Cortex of kidney (tissue), 1 donor: ENCODE measurements at places on chromosomes 1 and 21.

DNA sequence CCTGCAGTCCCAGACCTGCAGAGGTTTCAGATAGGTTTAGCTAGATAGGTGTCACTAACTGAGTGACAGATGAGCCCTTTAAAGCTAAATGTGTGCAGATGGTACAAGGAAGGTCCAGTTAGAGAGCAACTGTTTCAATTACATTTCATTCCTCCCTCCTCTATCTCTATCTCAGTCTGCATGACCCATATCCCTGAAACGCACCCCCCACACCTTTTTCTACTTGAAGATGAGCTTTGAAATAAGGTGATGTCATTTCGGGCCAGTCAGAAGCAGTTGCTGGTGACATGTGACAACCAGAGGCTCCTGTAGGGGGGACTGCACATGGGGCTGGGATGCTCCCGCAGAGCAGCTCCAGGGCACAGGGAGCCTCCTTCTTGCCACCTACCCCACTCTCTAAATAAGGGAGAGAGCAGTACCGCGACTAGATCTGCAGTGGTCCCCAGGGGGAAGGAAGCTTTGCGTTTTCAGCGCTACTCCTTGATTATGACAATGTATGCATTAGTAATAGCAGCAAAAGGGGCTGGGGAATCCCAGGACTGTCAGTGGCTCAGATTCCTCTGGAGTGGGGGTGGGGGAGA is 4.3 kb downstream of the ATP8B2 start:
- DNase-seq = no peak

DNA sequence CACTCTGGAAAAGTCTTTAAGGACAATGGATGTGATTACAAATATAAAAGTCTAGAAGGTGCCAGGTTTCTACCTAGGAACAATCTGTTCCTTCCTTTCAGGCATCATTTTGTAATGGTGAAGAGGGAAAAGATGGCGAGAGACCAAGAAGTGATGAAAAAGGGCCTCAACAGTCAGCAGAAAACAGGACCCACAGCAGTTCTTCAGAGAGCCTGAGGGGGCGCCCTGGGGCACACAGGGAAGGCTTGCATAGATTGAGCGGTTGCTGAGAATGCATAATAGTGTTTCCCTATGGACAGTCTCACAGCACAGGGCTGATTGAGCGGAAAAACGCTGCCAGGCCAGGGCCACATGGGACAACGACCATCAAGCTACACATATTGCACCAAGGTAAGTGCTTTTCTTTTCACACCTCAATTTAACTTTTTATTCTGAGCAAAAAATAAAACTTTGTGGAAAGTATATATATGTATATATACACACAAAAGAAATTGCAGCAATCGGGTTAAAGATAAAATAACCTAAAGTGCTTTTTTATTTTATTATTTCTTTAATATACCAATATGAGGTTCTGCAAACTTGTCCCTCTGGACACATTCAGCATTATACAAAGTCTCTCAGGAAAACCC is 3.1 kb upstream of the YRDC start:
- no peak for DNase-seq

DNA sequence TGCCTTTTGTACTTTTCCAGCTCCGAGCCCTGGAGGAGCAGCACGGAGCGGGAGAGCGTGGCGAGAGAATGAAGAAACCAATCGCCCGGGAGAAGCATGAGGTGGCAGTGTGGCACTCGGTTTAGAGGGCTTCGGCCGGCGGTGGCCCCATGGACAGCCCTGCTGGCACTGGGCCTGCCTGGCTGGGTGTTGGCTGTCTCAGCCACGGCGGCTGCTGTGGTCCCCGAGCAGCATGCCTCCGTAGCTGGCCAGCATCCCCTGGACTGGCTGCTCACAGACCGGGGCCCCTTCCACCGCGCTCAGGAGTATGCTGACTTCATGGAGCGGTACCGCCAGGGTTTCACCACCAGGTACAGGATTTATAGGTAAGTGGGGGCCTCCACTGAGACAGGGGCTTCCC is 59.0 kb downstream of the BRINP2 start:
- no peak for DNase-seq

DNA sequence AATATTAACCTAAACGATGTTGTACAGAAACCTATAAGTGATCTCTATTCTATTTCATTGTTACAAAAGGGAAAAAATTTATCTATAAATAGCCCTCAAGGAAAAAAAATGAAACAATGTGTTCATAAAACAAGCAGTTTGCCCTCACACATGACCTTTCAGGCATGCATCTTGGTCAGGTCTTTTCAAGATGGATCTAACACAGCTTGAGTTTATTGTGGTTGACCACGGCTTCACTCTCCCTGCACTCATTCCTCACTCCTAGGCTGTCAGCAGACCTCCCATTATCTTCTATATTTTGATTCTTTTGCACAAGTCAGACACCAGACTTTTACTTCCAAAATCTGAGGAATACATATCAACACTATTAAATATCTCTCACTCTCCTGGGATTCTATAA is 544.3 kb downstream of the KCNT2 start:
- DNase-seq = no peak

DNA sequence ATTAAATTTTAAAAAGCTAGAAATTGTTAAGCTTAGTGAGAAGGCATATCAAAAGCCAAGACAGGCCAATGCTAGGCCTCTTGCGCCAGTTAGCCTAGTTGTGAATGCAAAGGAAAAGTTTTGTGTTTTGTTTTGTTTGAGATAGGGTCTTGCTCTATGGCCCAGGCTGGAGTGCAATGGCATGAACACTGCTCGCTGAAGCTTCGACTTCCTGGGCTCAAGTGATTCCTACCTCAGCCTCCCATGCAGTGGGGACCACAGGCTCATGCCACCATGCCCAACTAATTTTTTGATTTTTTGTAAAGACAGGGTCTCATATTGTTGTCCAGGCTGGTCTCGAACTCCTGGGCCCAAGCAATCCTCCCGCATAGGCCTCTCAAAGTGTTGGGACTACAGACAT is 40.3 kb downstream of the TRIM33 start:
- DNase-seq = no peak

DNA sequence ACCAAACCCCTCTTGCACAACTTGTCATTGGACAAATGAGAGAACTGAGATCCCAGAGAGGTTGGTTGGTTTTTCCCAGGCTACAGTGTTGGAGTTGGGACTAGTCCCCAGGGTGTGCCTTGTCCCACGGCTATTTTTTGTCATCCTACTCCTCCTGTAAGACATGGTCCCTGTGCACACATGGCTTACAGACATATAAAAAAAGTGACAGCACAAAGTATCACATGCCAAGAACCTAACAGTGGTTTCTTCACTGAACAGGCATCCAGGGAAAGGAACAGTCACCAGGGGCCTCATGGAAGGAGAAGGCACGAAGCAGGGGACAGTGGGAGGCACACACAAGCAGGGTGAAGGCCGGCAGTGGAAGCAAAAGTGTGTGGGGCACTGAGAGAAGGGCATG is 36.5 kb downstream of the SERBP1 start:
- no peak for DNase-seq

DNA sequence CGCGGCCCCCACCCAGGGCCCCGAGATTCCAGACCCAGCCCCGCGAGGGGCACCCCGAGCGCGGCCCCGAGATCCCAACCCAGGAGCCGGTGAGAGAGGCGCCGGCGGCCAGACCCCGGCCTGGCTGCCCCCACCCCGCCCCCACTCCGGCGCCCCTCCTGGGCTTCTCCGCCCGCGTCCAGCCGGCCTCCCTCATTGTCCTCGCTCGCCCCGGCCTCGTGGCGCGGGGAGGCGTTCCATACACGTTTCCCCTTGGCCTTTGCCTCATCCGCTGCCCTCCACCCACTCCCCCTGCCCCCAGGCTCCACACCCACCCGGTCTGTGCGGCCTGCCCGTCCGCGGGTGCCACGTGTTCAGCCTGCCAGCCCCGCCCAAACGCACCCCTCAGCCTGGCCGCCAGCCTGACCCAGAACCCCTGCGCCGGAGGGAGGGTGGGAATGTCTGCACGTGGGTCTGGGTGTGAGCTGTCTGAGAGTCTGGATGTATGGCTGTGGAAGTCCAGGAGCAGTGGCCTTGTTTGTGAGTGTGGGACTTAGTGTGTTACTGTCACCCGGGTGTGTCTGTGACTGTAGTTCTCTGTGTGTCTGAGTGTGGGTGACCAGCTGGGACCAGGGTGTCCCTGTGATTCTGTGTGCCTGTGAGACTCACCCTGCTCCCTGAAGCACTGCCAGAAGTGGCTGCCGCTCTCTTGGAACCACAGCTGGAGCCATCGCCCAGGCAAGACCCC is 681 bp downstream of the B4GALT2 start:
- no peak for DNase-seq

DNA sequence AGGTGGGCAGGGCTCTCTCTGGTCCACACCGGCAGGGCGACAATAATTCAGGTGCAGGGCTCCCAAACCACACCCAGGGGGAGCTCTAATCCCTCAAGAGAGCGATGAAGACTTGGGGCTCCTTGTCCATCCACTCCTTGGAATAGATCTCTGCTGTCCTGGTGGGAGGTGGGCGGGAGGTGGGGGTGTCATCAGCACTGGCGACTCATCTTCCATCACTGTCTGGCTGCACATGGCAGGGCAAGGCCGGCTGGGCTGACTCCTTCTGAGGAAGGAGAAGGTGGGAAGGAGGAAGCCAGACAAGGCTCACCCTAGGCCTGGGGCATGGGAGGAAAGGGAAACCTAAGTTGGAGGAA is 29.3 kb downstream of the TNNT2 start:
- DNase-seq = no peak

- DNase-seq = no peak
These were observed 550.2 kb downstream of the USP25 start for GRCh38 chr21:16279731-16280581.

DNA sequence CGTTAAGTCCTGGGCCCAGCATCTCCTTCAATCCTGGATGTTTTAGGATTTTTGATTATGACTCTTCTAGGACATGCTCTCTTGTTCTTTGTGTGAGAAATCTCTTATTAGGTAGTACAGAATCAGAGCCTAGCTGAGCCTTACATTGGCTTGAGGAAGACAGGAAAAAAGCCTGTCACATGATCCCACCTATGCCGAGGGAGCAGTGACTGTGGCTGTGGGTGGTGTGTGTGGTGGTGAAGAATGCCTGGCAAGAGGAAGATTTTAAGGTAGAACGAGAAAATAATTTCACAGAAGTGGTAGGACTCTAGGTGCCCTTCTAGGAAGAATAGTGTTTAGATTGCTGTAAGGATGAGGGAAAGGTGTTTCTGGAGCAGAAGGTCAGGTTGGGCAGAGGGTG is 449.5 kb upstream of the PROX1 start:
- no peak for DNase-seq

DNA sequence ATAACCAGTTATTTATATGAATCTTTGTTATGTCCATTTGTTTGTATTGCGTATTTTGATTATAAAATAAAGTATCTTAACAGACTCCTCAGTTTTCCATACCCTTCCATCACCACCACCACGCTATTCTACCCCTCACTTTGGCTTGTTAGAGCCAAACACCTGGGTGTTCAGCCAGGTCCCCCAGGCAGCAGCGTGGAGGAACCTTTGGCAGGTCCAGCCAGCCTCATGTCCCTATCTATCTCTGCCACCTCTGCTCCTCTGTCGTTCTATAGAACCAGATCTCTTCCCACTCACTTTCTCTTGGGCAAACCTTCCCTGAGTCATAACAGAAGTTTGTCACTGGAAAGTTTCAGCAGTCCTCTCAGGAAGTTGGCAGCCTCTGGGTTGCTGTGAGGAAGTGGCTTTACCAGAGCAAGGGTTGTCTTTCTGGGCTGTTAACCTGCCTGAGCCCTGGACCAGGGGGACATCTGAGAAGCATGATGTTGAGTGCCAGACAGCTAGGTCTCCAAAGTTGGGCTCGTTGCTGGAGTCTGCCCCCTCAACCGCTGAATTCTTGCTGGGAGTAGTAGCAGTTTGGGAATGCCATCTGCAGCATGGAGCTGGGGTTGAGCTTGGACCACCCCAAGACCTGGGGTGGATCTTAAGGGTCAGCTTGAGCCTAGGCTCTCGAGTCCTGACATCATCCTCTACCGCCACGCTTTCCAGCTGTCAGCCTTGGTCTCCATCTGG is 996 bp upstream of the SH3BGRL3 start:
- no peak for DNase-seq

DNA sequence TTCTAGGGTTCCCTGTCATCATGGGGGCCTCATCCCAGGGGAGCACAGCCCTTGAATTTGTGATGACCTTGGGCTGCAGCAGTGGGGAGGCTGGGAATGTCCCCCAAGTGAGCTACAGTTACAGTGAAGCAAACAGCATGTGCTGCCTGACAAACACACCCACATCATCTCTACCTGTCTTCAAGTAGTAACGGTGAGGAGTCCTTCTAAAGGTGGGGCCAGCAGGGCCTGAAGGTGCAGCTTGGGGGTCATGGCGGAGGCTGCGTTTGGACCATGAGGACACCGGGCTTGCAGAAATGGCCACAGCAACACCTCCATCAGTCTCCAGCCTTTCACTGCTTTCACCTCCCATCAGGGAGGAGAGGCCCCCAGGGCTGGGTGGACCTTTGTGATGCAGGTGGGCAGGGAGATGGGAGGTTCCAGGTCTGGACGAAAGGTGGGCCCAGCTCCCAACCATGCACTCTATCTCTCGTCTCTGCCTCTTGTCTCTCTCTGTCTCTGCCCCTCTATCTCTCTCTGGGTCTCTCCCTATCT is 55.7 kb downstream of the WNT9A start:
- no peak for DNase-seq

- no peak for DNase-seq
These were observed 1.9 kb upstream of the OR13G1 start for GRCh38 chr1:247681288-247681897.

GRCh38 chr1:151739590-151740355 is 18.5 kb downstream of the RIIAD1 start:
- no peak for DNase-seq

DNA sequence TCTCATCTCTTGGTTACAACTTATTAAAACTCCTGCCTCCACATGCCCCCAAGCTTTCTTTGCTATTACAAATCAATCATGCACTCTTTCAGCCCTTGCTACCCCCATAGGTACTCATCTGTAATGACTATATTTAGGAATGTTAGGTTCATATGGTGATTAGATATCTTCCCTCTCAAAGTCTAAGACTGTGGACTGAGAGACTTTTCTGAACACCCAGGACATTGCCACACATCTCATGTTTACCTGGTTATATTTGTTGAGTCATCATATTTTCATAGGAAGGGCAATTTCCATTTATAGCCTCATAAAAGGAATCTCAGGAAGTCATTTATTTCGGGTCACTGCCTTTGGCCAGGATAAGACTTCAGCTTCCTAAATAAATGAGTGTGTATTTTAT is 81.5 kb upstream of the LPGAT1 start:
- DNase-seq = no peak
